ENCODE measurements at places on chromosomes 5 and 9.

DNA sequence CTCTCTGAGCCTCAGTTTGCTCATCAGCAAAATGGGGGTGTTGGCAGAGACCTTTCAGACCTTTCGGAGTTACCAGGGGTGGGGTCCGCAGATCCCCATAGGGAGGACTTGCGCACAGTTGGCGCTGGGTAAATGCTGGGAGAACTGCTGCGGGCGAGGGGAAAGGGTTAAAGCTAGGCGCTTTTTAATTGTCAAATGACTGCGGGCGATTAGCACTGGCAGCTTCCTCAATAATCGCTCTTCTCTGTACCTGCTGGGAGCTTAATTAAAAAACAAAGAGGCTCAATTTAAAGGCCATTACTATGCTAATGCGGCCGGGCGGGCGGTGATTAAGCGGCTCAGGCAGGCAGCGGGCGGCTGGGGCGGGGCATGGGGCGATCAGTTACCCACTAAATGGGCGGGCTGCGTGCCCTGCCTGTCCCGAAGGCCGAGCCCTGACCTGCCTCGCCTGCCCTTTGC lies 63.0 kb downstream of the LMX1B start:
- peak; percentile 66 for DNase-seq

DNA sequence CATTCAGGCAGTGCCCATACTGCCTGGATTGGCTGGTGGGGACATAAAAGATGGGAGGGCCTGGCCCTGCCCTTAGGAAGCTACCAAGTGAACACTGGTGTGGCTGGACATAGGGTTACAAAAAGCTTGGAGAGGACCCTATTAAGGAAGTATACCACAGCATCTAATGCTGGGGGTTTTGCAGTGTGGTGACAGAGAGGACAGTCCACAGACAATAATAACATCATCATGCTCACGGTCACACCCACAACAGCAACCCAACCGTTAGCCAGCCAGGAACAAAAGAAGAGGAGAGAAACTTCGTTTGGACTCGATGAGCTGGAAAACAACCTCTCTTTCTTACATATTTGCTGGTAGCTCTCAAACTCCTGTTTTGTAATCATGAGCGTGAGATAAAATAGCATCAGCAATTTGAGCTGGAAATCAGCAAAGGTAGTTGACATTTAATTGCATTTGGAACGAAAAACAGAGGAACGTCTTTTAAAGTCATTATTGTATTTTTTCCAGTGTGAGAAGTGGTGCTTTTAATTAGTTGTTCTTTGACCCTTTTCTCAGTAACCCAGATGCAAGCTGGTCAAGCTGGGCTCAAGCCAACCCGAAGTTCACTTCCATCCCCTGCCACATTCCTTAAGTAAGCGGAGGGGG lies 73.4 kb downstream of the NSG2 start:
- DNase-seq, result no peak

GRCh38 chr5:98309785-98310598 lies 463.5 kb upstream of the RGMB start:
- no peak for DNase-seq

GRCh38 chr5:172045315-172045632 lies 38.8 kb upstream of the FBXW11 start:
- DNase-seq, result no peak

DNA sequence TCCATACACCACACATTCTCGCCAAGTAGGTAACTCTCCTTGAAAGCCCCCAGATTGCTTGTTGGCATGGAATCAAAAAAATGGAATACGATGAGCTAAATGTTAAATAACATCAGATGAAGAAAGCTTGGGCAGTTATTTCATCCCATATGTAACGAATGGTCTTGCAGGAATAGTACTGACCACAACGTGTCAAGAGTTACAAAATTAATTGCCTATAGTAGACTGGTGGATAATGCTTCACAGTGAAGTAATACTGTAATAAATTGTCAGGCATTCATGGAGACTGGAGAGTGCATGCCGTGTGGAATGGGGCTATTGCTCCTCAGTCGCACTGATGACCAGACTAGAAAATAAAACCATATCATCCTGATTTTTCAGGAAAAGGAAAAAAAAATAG lies 1628.7 kb downstream of the MAT2B start:
- DNase-seq, result no peak

GRCh38 chr9:105636331-105636730 lies 25.9 kb upstream of the TAL2 start:
- DNase-seq, result no peak

DNA sequence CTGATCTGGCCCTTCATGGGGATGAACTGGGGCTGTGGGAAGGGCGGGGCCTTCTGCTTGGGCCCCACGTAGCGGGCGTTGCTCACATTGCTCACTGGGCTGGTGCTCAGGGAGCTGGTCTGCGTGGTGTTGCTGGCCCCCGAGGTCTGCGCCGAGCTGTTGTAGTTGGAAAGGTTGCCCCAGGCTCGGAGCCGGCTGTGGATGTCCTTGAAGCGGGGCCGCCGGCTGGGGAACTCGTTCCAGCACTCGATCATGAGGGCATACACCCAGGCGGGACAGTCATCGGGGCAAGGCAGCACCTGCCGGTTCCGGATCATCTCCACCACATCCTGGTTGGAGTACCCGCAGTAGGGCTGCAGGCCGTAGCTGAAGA lies 226.0 kb downstream of the ROR2 start:
- DNase-seq, result no peak

- DNase-seq, result no peak
Measured at GRCh38 chr5:4229414-4230292, 634.0 kb downstream of the IRX1 start.

GRCh38 chr5:91490316-91490715 lies 107.2 kb upstream of the ARRDC3 start:
- no peak for DNase-seq

DNA sequence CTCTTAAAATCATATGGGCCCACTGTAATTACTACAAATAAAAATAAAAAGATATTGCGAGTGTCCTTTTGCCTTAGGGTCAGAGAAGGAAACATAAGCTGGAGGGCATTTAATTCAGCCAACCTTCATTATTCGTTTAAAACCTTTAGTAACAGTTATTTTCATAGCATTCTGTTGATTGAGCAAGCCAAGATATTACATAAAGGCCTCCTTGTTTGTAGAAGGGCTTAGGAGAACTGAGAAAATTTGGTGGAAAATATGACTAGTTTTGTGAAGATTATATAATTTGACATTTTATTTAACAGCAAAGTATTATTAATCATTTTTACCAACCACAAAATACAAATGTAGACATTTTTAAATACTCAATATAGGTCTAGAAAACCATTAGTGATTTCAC lies 62.2 kb downstream of the COX7C start:
- no peak for DNase-seq

DNA sequence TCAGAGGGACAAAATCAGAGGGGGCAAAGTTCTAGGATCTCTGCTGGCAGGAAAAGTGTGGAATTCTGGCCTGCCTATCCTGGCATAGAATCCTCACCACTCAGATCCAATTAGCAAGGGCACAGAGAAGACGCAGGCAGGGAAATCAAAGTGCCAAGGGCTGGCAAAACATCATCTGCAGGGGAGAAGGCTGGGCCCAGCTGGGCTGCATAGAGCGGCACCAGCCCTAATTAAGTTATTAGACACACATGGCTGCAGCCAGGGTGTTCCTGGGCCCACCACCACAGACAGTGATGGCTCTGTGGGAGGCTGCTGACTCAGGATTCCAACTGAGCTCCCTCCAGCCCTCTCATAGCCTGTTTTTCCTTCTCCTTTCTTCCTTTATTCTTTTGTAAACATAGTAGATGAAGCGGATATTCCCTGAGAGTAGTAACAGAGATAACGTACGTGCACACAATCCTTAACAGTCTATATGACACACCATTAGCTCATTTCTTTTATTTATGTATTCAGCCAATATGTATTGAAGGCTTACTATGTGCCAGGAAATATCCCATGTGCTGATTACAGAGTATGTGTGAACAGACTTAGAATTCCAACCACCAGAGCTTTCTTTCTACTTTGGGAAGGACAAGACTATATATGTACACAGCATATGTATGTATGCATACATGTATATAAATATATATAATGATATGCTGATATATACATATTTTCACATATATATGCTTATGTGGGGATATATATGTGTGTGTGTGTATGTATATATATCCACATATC lies 236.1 kb downstream of the ASTN2 start:
- no peak for DNase-seq

- no peak for DNase-seq
Measured at GRCh38 chr9:114452219-114453165, 52.8 kb downstream of the WHRN start.

DNA sequence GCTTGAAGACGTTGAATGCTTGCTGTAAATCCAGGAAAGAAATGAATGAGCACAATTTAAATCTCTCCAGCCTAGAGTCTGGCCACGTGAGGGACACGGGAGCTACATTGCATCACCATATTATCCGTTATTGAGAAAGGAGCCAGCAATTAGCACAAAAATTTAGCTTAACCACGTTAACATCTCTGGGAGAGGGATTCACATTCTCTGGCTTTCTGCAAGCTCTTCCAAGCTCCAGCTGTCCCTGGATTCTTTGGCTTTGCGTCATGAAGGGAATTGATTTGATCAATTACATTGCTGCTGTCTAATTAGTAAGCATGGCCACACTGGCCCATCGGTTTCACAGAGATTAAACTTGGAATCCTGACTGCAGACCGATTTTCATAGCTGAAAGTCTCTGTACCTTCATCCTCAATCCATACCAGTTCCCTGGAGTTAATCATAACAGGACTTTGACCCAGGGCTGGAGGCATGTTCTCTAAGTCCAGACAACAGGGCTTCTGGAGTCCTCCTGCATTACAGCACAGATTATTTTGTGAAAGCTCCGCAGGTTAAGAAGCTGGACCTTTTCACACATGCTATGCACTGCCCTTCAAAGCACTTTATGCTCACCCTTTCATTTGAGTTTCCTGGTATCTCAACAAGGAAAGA lies 31.6 kb downstream of the ADRA1B start:
- DNase-seq, result no peak

DNA sequence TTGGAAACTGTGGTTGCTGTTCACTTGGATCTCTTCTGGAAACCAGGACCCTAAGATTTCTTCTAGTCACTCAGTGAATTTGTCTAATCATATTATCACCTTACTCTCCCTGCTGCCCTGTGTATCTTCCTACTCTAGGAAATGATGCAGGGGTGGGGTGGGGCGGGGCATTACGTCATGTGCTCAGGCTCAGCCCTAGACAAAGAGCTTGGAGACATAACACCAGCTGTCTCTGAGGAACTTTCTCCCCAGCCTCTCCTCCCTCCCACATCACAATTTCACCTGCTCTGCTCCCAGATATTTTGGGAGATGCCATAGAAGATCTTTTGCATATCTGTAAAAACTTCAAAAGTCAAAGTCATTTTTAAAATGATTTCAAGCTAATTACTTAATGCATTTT lies 470.4 kb downstream of the ZSWIM6 start:
- DNase-seq, result no peak

GRCh38 chr5:166561759-166562158 lies 1729.7 kb upstream of the WWC1 start:
- DNase-seq, result no peak

GRCh38 chr9:132207215-132207614 lies 45.4 kb downstream of the NTNG2 start:
- DNase-seq, result no peak

- DNase-seq, result no peak
Measured at GRCh38 chr5:147601652-147602051, 91.8 kb upstream of the DPYSL3 start.

DNA sequence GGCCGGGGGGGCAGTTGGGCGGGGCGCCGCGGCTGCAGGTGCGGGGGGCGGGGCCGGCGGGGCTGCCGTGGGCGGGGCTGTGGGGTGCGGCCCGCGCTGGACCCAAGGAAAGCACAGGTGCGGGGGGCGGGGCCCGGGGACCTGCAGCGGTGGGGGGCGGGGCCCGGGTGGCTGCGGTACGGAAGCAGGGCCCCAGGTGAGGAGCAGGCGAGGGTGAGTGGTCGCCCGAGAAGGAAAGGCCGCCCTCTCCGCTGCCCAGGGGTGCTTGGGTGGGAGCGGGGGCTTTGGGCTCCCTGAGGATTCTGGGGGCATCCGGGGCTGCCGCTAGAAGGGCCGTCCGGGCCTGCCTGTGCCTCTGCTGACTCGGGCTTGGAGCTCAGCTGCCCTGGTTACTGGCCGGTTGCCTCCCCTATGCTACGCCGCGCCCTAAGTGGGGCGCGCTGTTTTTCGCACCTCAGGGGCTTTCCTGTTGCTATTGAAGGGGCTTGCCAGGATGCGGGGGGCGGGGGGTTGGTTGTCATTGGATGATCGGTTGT lies 767 bp downstream of the RALGPS1 start:
- DNase-seq, result no peak

DNA sequence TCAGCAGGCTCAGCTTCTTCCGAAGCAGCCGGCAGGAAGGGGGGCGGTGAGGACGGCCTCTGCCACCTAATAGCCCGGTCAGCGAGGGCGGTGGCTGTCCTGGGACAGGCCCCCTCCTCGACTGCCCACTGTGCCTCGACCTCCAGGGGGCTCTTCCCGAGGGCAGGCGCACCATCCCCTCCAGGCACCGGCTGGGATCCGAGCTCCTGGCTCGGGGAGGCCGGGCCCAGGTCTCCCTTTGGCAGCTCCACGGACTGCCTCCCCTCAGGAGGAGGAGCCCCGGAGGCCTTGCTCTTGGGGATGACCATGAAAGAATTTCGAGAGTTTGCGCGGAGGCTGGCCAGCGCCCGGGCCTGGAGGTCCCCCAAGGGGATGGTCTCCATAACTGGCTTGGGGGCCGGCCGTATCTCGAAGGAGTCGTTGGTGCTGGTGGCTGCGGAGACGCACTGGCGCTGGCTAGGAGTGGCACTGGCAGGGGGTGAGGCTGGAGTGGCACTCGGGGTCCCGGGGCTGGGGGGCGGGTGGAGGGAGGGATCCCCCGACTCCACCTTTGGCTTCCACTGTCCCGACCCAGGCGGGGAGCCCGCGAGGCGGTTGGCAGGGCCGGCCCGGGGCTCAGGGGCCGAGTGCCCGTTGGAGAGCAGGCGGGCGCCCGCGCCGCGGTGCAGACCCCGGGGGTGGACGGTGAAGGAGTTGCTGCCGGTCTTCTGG lies 975 bp downstream of the TPRN start:
- DNase-seq, result peak; percentile 41

DNA sequence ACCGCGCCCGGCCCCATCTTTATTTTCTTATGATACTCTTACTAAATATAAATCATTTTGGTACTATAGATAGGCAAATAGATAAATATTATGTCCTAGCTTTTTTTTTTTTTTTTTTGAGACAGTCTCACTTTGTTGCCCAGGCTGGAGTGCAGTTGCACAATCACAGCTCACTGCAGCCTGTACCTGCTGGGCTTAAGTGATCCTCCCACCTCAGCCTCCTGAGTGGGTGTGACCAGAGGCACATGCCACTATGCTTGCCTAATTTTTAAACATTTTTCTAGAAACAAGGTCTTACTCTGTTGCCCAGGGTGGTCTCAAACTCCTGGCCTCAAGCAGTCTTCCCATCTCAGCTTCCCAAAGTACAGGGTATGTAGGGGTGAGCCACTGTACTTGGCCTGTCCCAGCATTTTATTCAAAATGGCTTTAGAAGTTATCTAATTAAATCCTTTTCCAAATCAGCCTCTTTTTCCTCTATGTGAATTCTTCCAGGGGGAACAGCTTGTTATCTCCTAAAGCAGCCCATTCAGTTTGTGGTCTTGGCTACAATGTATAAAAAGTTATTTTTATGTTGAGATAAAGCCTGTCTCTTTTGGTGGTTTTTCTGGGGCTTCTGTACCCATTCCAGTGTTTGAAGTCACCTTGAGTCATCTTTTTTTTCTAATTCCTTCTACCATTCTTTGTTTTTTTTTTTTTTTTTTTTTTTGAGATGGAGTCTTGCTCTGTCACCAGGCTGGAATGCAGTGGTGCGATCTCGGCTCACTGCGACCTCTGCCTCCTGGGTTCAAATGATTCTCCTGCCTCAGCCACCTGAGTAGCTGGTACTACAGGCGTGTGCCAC lies 12.1 kb downstream of the MELK start:
- no peak for DNase-seq

Data from nephron progenitor cell (in vitro differentiated cells).